ENCODE measurements at places on chromosomes 13 and 19.
A peak's percentile ranks its signal among the peaks of the same experiment; 100 is the strongest.

GRCh38 chr13:80529734-80530133 is 188.8 kb upstream of the SPRY2 start:
- DNase-seq, result no peak

DNA sequence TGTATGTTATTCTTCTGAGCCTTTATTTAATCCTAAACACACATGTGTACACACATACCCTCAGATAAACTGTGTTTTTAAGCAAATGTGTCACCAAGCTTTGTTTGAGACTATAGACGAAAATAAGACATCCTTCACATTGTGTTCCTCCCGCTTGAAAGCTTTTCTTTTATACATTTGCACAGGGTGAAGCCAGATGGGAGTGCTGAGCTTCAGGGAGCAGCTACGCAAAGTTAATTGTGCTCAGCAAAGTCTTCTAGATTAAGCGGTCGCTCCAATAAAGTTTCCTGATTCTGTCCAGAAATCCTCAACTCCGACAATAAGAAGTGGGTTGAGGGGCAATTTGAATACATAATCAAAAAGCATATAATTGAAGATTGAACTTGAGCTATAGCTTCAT is 117.2 kb upstream of the ARGLU1 start:
- DNase-seq, result no peak

- DNase-seq, result no peak
Measured at GRCh38 chr19:45154064-45154827, 6.5 kb downstream of the NKPD1 start.

GRCh38 chr13:28273919-28274318 is 135.6 kb downstream of the PAN3 start:
- DNase-seq, result no peak

DNA sequence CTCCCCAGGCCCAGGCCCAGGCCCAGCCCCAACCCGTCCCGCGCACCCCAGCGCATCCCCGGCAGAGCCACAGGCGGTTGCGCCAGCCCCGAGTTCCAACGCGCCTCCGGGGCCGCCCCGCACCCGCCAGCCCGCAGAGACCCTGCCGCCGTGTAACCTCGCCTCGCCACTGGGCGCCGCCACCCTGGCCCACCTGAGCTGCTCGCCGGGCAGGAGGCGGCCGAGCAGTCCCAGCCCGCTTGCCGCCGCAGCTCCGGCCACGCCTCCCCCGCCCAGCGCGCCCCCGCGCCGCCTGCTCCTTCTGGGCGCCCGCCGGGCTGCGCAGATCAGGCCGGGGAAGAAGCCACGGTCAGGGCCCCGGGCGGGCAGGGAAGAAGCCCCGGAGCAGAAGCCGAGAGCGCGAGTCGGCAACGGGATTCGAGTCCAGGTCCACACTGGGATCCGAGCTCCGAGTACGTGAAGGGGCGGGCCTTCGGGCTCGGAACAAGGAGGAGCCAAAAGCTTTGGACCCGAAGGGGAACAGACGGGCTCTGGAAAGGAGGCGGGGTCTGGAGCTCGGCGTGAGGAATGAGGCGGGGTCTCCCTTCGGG is at the start of gene MBOAT7:
TSS of gene MBOAT7 (minus strand) at position 436 of the 590 bp plus-strand sequence. CDS start 1,072 bp downstream, outside the sequence.
- no peak for DNase-seq

DNA sequence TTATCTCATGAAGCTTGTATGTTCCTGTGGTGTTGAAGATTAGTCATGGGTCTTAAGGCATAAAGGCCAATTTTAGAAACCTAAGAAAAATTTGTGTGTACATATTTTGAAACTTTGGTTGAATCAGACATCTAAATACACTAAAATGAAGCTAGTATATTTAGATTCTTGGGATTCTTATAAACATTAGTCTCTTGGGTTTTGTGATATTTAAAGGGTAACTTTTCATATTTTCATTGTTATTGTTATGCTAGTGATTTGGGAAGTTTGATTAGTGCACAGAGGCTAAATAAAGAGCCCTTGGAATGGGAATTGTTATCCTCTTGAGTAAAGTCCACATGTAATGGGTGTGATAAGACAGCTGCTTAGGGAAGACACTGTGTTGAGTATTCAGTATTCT is 24.5 kb downstream of the UBA2 start:
- DNase-seq, result no peak

DNA sequence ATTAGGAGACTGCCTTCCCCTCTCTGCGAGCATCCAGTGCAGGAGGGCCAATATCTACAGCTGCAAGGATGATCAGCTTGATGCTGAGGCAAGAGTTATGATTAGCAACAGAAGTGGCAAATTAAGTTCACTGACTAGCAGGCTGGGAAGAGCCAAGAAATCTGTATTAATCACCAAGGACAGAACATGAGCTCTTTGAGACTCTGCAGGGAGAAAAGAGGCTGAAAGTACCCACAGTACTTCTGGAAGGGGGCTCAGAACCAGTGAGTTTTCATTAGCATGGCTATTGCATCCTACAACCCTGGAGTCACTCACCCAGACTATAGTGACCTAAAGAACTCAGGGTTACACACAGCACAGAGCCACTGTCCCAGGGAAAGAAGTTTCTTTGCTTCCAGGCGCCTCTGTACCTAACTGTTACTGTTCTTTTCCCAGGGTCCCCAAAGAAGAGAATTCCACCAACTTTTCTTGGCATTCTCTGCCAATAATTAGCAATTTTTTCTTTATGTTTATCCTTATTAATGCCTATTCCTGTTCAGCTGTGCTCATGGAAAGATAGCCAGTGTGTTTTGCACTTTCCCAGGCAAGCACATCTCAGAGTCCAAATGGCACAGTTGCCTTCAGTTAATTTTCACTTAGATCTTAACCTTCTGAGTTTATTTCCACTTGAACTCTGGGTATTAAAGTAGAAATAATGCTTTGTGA is 25.8 kb upstream of the MEDAG start:
- DNase-seq, result no peak

- no peak for DNase-seq
Measured at GRCh38 chr19:19538785-19539166, 711 bp downstream of the CILP2 start.

- no peak for DNase-seq
Measured at GRCh38 chr13:37529751-37530385, 68.7 kb downstream of the POSTN start.

- no peak for DNase-seq
Measured at GRCh38 chr13:97112446-97113152, 109.5 kb upstream of the MBNL2 start.

GRCh38 chr19:46107371-46107770 is 17.1 kb downstream of the IGFL3 start:
- no peak for DNase-seq

DNA sequence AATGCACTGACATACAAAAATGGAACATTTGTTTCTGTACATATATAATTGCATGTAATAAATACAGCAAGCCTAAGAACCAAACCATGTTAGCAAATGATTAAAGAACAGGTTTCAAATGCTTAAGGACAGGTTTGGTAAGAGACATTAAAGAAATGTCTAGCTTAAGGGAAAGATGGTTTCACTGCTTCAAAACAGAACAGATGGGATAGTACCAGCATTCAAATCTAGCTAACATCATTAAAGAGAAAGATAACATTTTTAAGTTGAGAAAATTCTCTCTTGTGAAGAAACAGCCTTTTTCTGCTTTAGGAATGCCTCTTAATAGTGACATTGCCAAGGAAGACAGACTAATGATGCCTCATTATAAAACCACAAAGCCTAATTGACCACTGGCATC is 52.5 kb upstream of the DOCK9 start:
- DNase-seq, result no peak

- DNase-seq, result no peak
Measured at GRCh38 chr13:97250560-97250959, 28.4 kb downstream of the MBNL2 start.

DNA sequence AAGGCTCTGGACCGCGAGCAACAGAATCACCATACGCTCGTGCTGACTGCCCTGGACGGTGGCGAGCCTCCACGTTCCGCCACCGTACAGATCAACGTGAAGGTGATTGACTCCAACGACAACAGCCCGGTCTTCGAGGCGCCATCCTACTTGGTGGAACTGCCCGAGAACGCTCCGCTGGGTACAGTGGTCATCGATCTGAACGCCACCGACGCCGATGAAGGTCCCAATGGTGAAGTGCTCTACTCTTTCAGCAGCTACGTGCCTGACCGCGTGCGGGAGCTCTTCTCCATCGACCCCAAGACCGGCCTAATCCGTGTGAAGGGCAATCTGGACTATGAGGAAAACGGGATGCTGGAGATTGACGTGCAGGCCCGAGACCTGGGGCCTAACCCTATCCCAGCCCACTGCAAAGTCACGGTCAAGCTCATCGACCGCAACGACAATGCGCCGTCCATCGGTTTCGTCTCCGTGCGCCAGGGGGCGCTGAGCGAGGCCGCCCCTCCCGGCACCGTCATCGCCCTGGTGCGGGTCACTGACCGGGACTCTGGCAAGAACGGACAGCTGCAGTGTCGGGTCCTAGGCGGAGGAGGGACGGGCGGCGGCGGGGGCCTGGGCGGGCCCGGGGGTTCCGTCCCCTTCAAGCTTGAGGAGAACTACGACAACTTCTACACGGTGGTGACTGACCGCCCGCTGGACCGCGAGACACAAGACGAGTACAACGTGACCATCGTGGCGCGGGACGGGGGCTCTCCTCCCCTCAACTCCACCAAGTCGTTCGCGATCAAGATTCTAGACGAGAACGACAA is 1.8 kb downstream of the PCDH17 start:
- DNase-seq, result no peak

- DNase-seq, result no peak
Measured at GRCh38 chr19:56403261-56403660, 871 bp upstream of the ZNF583 start.

DNA sequence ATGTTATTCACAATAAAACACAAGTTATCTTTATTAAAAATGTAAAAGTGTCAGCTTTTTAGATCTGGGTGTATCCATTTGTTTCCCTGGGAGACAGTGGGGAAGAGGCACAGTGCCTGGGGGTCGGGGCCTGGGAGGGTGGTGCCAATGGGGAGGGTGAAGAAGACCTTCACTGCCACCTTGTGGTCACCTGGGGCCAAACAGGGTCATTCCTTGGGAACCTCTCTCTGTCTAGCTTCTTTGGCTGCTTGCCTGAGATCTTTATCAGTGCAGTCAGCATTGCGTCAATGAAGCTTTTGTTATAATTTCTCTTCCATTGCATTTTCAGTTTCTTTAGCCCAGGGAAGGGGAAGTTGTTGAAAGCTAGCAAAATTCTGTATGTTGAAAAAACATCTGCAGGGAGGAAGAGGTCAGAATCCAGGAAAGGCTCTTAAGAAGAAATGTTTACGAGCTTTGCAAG is 39.1 kb downstream of the PCDH8 start:
- peak; percentile 49 for DNase-seq

DNA sequence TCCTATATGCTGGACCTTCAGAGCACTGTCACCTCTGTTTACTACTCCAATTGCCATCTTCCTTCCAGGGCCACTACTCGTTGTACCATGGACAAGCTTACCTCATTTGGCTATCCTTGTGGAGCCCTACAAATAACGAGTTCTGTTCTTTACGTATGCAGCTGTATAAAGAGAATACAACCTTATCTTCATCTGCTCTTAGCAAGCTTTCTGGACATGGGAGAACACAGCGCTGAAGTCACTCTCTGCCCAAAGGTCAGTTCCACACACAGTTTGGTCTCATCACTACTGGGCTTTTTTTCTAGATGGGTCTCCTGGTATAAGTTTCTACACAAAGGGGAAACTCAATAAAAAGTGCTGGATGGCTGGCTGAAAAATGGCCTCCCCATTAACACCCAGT is 88.9 kb downstream of the CDADC1 start:
- no peak for DNase-seq

GRCh38 chr13:26515721-26516120 is 41.8 kb upstream of the WASF3 start:
- DNase-seq, result no peak

GRCh38 chr19:40283414-40284250 is 1.5 kb downstream of the AKT2 start:
- DNase-seq, result no peak

DNA sequence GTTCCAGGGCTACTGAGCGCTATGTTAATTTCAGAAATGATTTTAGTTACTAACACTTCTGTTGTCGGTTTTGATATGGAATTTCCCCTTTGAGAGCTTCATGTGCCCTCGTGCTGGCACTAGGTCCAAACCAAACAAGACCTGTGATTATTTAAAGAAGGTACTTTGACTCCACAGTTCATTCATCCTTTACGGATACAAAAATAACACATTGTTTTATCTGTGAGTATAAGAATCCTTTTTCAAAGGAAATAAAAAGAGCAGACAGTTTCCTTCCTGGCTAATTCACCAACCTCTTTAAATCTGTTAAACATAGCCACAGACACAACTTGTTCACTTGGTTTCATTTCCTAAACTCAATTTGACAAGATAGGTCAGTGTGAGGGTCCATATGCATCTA is 141.2 kb downstream of the FLT1 start:
- no peak for DNase-seq

GRCh38 chr13:27765650-27766049 is 26.6 kb upstream of the GSX1 start:
- DNase-seq, result no peak

DNA sequence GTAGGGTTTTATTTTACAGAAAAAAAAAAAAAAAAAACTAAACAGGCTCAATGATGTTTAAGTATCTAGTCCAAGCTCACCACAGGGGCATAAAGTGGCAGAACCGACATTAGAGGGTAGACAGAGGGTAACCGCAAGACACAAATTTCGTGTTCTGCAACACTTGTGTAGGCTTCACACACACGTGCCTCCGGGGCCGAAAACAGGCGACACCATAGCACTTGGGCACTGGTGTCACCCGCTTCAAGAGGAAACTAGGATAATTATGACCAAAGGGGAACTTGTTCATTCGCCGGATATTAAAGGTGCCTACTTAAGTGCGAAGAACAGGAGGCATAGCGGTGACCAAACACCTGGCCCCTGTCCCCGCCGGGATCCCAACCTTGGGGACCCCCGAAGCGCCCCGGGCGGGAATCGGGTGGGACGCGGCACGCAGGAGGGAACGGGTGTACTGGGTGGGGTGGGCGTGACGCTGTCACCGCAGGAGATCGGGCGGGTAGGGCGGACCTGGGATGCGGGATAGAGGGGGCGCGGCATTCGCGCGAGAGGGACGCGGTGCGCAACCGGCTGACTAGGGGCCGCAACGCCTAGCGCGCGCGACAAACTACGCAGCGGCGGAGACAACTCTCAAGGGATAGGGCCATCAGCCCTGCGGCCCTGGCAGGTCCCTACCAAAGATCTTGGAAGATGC is 558 bp downstream of the MZT1 start:
- peak; percentile 34 for DNase-seq

DNA sequence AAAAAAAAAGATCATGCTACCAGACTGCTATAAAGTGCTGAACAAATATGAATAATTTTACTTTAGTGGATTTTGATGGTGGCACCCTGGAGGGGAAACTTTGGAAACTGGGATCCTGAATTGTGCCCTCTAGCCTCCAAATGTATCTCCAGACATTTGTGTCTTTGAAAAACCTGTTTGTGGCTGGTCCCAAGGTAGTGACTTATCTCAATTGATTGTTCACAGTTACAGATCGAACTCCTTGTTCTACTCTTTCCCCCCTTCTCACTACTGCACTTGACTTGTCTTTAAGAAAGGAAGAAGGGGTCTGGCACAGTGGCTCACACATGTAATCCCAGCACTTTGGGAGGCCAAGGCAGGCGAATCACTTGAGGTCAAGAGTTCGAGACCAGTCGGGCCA is 10.5 kb downstream of the RGL3 start:
- DNase-seq, result no peak
